ENCODE measurements at places on chromosomes 4 and X. TPM values are rescaled to one million over a fixed set of nuclear protein-coding genes. Genes with fewer than 3 reads are reported as not detected.

- DNase-seq, result peak; percentile 59
These were observed 3.7 kb downstream of the SMS start for GRCh38 chrX:21944136-21944615.

DNA sequence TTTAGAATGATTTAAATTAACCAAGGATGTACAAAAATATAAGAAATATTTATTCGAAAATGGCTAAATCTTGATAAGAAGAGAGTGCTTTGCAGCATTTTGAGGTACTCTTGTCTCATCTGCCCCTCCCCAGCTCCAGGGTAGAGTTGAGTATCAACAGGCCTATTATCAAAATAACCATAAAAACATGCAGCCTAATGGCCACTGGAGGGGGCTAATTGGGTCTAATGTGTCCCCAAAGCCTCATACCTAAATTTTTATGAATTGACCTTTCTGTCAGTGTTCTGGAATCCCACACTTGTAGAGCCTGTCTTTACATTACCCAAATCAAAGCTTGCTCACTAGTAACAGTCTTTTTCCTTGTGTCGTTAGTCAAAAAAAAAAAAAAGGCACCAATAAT is 544.9 kb upstream of the CPXCR1 start:
- DNase-seq, result no peak

GRCh38 chr4:152947311-152947710 is 11.2 kb downstream of the FHDC1 start:
- no peak for DNase-seq

- no peak for DNase-seq
These were observed 238.6 kb downstream of the ASMT start for GRCh38 chrX:1853447-1853846.

GRCh38 chr4:7761720-7762119 is 177.9 kb downstream of the AFAP1 start:
- peak; percentile 74 for DNase-seq

DNA sequence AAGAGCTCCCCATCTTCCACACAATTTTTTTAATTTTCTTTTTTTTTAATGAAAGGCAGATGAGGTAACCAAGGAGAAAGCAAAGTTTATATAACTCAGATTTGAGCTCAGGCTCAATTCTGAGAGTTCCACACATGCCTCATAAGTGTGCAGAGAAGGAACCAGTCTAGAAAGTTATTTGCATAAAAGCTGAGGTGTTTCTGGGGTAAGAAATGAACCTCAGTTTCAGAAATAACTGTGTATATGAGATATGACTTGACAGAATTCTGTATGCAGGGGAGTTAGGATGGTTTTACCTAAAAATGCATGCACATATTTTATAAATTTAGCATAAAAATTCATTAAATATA is 51.3 kb downstream of the DTHD1 start:
- no peak for DNase-seq

DNA sequence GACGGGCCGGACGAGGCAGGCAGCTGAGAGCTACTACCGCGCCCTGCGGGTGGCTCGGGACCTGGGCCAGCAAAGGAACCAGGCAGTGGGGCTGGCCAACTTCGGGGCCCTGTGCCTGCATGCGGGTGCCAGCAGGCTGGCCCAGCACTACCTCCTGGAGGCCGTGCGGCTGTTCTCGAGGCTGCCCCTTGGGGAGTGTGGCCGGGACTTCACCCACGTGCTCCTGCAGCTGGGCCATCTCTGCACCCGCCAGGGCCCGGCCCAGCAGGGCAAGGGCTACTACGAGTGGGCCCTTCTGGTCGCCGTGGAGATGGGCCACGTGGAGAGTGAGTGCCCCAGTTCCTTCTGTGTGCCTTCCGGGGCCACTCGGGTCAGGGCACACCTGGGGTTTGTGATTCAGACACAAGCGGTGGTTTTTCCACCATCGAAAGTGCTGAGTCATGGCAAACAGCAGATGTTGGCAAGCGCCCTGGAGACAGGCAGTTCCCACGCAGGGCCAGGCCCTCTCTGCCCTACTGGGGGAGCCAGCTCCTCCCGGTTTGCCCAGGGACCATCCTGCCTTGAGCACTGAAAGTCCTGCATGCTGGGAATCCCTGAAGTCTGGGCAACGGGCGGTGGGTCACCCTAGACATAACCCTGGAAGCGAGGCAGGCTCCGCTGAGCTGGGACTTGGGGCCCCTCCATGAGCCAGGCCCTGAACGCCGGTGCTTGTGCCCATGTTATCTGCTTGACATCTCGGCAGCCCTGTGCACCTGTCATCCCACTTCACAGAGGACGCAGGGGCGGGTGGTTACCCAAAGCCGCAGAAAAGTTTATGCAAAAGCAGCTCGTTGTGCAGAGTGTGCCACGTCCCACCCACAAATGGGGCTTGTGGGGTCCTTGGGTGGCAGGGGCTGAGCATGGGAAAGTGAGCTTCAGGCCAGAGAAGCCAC is 29.5 kb downstream of the SH3TC1 start:
- DNase-seq, result peak; percentile 92

- peak; percentile 12 for DNase-seq
These were observed 1276.1 kb downstream of the PCDH7 start for GRCh38 chr4:31995943-31996901.

DNA sequence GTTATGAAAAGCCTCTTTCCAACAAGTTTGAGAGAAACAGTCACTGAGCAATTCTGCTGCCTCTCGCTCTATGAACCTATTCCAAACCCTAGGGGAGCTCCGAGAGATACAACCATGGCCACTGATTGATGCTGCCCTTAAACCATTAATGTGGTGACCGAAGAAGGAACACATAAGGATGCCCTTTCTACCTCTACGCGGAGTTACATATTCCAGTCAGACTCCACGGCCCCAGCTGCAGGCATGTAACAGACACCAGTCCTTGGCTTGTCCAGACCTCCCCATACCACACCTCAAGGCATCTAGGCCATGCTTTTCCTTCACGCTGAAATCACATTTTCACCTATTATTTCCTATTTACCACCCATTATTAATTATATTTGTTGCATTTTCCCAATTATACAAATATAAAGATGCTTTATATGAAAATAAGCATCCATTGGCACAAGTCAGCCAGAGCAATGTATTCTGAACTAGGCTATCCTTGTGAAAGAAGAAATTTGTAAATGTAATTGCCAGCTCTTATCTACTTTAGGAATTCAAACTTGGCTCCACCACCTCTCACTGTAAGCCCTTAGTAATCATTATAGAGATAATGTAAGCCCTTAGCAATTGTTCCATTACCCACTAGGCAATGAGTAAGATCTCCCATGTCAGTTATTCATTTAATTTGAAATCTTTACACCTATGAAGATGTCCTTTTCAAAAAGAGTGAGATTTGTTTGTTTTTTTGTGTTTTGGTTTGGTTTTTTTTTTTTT is 338.4 kb downstream of the NR3C2 start:
- no peak for DNase-seq

GRCh38 chr4:147678796-147679549 is 5.0 kb downstream of the PRMT9 start:
- no peak for DNase-seq

- no peak for DNase-seq
These were observed 5.6 kb downstream of the PDGFRA start for GRCh38 chr4:54234497-54235205.

GRCh38 chrX:115226929-115227328 is 7.0 kb downstream of the LRCH2 start:
- DNase-seq, result peak; percentile 28

GRCh38 chrX:590693-591404 is 39.7 kb upstream of the SHOX start:
- no peak for DNase-seq

DNA sequence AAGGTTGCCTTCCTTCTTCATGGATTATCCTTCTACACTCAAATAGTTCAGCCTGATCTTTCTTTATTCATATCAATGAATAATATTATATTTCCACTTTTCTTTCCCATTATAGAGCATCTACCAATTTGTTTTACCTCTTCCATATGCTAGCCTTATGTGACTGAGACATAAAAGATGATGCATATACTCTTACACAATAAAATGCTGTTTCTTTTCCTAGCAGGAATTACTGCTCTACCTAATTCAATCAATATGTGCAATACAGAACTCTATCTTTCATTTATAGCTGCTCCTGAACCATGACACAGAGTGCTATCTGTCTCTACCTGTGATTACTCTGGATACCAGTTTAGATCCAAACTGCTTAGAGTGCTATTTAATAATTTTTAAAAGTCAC is 2334.0 kb downstream of the PCDH7 start:
- no peak for DNase-seq

DNA sequence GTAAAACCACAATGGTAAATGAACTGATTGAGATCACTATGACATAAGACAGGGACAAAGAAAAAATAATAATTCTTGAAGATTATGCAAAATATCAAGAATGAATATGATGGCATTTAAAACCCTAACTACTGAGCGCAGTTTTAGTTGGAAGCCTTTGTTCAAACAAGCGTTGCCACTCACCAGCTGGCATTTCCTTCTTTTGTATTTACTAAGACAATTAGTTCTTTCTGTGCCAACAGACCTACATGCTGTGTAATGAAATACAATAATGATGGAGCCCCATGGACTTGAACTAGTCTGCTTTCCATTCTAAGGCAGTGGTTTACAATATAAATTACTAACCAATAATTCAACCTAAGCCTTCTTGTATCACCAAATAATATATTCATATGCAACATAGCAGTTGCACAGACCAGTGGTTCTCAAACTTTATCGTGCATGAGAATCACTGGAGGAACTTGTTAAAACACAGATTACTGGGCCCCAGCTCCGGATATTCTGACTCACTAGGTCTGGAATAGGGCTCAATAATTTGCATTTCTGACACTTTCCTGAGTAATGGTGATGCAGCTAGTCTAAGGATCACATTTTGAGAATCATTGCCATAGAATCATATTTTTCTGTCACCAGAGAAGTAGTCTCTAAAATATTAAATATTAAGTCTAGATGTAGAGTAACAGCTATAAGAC is 196.4 kb upstream of the MAGEB18 start:
- DNase-seq, result no peak

DNA sequence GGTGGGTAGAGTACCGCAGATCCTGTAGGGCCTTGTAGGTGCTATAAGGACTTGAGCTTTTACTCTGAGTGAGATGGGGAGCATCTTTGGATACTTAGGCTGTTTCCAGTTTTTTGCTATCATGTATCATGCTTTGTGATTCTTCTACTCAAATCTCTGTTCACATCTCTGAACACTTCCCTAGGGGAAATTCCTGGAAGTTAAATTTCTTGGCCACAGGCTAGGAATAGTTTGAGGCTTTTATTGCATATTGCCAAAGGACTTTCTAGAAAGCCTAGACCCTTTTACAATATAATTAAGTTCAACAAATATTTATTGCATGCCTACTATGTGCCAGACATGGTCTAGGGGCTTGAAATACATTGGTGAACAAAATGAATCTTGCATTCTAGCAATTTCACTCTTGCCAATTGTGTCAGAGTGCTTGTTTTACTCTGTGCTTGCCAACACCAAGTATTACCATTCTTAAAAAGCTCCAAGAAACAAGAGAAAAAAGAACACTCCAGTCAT is 4.1 kb upstream of the PGRMC1 start:
- DNase-seq, result no peak

- DNase-seq, result no peak
These were observed 303.2 kb downstream of the TEX13C start for GRCh38 chrX:125622899-125623298.

- DNase-seq, result no peak
These were observed 52.9 kb upstream of the FRAS1 start for GRCh38 chr4:78004270-78004669.

DNA sequence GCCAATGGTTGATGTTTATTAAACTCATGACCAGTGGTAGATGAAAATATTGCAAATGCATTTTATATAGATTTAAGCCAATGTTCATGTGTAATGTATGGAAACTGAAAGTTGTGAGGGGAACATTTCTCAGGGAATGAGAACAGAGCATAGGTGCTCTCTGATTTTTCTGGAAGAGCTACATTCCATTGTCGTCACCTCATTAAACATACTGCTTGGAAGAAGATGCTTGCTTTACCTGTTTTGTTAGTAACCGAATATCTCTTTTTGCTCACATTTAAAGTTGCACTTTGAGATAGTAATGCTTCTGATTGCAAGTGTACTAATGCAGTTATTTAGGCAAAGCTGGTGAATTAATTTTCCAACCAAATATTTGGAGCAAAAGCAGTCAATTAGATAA is 93.8 kb upstream of the CLCN4 start:
- DNase-seq, result no peak

DNA sequence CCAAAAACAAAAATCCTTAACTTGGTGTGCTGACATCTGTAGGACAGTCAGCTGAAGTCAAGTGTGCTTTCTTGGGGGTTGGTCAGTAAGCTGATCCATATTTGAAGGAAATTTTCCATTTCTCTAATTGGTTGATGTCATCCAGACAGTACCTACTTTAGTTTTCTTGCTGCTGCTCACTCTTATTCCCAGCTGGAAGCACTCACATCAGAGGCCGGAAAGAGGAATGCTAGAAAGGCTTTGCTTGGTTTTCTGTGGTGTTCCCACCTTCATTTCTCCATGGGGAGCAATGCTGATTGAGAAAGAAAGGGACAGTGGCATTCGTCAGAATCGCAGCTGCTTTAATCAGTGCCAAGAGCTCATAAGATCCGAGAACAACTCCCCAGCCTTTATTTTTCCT is 227.0 kb downstream of the C4orf33 start:
- no peak for DNase-seq

DNA sequence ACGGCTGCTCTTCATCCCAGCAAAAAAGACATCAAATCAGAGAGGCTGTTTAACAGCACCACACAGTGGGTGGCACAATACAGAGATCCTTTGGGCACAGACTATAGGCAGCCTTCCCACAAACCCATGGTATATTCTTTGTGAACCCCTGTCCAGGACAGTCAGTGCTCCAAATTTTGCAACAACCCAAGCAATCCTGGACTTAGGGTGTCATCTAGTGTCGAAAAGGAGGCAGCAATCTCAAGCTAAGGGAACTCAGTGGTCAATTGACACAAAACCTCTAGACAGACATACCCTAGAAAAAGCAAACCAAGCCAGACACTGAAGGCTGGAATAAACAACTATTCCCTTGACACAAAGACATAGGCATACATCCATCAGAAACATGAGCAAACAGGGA is 137.4 kb downstream of the BMP15 start:
- no peak for DNase-seq

DNA sequence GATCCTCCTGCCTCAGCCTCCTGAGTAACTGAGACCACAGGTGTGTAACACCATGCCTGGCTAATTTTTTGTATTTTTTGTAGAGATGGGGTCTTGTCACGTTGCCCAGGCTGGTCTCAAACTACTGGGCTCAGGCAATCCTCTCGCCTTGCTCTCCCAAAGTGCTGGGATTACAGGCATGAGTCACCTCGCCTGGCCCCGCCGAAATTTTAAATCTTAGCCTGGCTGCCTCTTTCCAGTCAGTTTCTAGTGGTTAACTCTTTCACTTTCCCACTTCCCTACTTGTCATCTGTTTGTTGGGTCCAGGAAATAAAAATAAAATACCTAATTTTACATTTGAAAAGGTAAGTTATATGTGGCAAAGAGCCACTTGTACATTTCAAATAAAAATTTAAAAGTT is 62.4 kb downstream of the TMEM165 start:
- DNase-seq, result no peak

ABLIM2 gene
- total RNA-seq, result 24.0 TPM

MAGEE2 gene
- not detected for total RNA-seq

ARR3 gene
- total RNA-seq, result not detected
